ENCODE measurements at places on chromosomes 1 and 21.

GRCh38 chr1:158996998-158997397 lies 12.7 kb upstream of the IFI16 start:
- no peak for DNase-seq

DNA sequence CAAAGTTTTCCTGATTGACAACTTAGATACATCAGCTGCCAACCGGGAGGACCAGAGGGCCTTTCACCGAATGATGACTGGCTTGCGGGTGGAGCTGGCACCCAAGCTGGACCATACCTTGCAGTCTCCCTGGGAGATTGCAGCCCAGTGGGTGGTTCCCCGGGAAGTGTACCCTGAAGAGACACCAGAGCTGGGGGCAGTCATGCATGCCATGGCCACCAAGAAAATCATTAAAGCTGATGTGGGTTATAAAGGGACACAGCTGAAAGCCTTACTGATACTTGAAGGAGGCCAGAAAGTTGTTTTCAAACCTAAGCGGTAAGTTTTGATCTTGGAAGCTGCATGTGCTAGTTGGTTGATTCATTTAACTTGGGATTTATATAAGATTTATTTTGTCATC lies 18.2 kb downstream of the FAM20B start:
- DNase-seq: no peak

- no peak for DNase-seq
Observed at GRCh38 chr21:15667819-15668218, 62.0 kb upstream of the USP25 start.

DNA sequence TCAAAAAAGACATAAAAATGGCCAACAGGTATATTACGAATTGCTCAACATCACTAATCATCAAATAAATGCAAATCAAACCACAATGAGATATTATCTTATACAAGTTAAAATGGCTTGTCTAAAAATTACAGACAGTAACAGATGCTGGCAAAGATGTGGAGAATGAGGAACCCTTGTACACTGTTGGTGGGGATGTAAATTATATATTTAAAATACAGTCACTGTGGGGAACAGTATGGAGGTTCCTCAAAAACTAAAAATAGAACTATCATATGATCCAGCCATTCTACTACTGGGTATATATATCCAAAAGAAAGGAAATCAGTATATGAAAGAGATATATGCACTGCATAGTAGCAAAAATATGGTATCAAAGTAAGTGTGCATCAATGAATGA lies 1037.2 kb upstream of the B3GALT2 start:
- DNase-seq: no peak

DNA sequence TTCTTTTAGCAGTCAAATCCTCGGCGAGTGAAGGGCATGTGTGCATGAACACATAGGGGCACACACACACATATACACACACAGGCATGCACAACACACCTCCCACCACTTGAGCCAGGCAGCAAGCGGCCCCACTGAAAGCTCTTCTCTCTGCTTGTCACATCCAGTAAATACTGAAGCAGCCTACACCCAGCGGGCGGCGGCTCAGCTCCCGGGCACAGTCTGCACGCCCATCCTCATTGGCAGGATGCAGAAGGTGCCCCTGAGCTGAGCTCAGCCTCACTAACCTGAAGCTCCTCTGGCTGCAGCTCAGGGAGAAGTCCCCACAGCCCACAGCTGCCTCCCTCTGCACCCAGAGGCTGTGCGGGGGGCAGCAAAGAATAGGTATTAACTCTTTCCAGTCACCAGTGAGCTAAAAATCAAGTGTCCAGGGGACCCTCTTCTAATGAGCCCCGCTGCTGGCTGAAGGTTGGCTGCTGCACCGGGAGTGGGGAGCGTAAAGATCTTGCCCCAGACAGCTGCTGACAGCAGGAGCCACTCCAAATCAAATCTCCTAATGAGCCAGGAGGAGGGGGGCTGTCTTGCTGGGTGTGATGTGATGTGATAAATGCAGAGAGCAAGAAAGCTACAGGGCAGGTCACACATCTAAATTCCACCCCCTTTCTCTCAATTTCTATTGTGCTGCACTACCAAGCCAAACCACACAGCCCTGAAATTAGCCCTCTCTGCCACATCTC lies 12.5 kb downstream of the RGS8 start:
- no peak for DNase-seq

DNA sequence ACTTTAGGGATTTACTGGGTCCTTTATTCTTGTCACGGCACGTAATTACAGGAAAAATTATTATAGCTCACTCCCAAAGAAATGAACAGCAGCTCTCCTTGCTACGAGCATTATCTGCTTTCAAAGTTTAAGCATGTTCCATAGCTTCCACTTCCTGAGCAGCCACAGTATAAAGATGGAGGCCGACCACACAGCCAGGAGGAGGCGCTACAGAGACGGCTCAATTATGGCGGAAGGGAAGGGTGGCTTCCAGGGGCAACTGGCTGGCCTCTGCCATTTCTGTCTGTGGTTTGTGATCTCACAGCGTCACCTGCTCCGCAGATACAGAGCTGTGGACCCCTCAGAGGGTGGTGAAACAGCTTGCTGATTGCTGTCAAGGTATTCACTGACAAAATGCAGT lies 212.3 kb upstream of the GREM2 start:
- DNase-seq: no peak

GRCh38 chr1:59554752-59555151 lies 257.9 kb downstream of the FGGY start:
- DNase-seq: no peak

- no peak for DNase-seq
Observed at GRCh38 chr1:203742436-203742835, 22.5 kb upstream of the LAX1 start.

DNA sequence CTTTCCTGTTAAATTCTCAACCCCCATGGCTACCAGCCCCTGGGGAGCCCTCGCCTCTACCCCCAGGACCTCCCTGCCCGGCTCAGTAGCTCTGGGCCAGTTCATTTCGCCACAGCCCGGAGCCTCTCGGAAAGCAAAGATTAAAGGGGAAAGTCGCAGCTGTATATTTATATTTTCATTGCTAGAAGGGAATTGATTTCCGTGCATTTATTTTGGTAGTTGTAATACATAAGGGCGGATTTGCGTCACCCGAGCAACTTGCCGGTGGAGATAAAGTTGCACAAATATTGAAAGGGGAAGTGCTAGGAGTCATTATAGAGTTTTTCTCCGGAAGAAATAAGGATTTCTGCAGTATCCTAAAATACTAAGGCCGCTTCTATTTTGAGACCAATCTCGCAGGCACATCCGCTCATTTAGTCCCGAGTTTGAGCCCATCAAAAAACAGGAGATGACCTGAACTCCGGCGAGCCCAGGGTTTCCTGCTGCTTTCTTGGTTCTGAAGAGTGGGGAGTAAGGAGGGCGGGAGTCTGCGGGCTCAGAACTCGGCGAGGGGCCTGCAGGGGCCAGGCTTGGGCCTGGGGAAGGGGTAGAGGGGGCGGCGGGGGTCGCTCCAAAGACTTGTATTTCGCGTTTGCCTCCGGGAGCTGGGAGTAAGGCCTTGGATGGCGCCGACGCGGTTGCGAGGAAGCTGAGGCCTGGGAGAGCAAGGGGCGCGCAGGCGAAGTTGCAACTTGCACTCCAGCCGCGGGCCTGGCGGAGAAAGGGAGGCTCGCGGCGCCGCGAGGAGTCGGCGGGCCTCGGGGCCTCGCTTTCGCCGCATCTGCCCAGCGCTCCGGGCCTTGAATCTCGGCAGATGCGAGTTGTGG lies 2.5 kb upstream of the HLX start:
- DNase-seq: no peak

DNA sequence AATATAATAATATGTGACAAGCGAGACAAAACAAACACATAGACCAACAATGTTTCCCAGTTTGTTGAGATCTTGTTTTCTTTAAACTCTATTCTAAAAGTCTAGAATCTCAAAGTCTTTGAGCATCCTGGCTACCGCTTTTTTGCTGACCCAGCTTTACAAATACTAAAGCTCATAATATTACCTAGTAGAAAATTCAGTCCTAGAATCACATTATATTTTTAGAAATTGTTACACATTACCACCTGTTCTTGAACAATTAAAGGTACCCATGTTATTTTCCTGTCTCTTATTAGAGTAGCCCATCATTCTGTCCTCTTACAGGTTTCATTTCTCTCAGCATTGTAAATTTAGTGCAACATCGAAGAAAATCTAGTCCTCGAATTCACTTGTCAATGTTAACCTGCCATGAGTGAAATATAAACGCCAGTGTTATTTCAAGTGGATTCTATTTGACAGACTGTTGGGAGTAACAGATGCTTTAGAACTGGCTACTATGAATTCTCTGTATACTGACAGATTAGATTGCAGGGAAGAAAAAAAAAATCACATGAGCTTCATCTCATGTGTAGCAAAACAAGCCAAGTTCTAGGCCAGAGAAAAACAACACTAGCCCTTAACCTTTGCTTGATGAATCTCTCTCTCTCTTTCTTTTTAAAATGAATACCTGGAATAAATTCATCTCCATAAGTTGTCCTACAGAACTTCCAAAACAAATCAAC lies 851.2 kb upstream of the ADAMTS5 start:
- no peak for DNase-seq

GRCh38 chr1:81950037-81950436 lies 149.3 kb downstream of the ADGRL2 start:
- DNase-seq: no peak

DNA sequence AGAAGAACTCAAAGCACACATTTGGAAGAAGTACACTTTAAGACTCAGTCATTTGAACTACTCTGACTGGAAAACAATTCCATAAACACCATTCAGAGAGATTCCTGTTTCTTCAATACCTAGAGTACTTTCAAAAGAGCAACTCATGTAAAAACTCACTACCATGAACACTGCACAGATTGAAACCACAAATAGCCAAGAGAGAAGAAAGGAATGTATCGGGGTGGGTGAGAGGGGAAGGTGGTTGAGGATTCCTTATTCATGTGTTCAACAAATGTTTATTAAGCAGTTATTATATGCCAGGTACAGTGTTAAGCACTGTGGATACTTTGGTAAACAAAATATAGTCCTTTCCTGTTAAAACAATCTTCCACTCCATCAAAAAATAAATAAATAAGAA lies 64.7 kb downstream of the NRIP1 start:
- DNase-seq: no peak

- no peak for DNase-seq
Observed at GRCh38 chr1:99603699-99604560, 42.0 kb upstream of the PALMD start.

DNA sequence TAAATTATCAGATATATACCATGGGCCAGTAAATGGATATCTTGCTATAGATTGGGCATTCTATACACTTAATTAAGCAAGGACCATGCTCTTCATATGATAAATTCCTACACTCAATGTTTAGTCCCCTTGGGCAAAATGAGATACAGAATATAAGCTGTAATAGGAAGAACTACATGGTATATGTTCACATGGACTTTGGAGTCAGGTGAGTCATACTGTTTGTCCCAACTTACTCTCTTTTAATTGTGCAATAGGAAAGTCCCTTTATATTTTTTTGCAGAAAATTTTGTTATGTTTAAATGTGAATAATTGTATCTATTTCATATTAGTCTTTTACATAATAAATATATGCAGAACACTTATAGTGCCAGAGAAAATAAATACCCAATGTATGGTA lies 820.2 kb upstream of the ADAMTS5 start:
- no peak for DNase-seq

- no peak for DNase-seq
Observed at GRCh38 chr1:207486198-207486597, 9.8 kb upstream of the CR1 start.

GRCh38 chr1:111481387-111482221 lies 7.8 kb downstream of the C1orf162 start:
- DNase-seq: peak; percentile 16

GRCh38 chr1:71804140-71804539 lies 478.2 kb downstream of the NEGR1 start:
- DNase-seq: no peak

GRCh38 chr1:51310871-51311613 lies 19.3 kb downstream of the TTC39A start:
- no peak for DNase-seq

GRCh38 chr1:196209265-196209664 lies 399.0 kb downstream of the KCNT2 start:
- DNase-seq: no peak

GRCh38 chr1:203402629-203403337 lies 51.9 kb upstream of the FMOD start:
- no peak for DNase-seq

GRCh38 chr21:26385721-26386120 lies 187.4 kb downstream of the CYYR1 start:
- no peak for DNase-seq

DNA sequence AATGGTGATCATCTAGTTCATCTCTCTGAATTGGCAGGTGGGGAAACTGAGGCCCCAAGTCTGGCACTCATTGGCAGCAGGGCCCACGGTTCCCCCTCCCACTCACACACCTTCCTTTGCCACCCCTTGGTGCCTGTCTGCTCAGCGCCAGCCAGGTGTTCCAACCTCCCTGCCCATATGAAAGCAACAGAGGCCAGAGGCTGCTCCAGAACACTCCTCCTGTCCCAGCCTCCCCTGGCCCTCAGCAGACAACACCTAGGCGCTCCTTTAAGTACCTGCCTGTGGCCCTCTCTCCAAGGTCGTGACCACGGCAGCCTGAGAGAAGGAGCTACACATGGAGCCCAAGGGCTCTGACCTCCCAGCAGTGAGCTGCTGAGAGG lies 362.3 kb upstream of the VAMP3 start:
- DNase-seq: no peak

- no peak for DNase-seq
Observed at GRCh38 chr1:194929357-194929756, 1678.9 kb downstream of the KCNT2 start.

- no peak for DNase-seq
Observed at GRCh38 chr1:27257155-27257554, 22.7 kb downstream of the WDTC1 start.

GRCh38 chr1:161427733-161428516 lies 60.2 kb upstream of the CFAP126 start:
- DNase-seq: no peak

DNA sequence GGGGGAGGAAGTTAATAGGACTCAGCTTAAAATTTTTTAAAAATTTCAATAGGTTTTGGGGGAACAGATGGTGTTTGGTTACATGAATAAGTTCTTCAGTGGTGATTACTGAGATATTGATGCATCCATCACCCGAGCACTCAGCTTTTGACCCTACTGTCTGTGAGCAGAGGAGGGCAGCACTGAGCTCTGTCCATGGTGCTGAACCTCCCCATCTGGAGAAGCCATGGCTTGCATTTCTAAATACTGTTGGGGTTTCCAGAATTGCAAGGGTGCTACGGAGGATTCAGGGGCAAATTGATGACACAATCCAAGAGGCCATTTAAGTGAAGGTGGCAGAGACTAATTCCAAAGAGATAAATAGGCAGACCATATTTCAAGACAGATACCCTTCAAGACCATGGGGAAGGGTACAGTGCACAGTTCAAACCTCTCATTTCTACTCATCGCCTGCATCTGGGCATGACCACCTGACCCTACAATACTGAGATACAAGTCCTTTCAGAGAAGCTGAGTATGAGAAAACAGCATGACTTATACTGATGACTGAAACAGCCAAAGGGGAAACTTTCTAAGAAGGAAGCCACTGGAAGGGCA lies 17.2 kb downstream of the SYT2 start:
- DNase-seq: peak; percentile 31

GRCh38 chr1:30197639-30198450 lies 525.5 kb downstream of the MATN1 start:
- no peak for DNase-seq

Data from stimulated activated CD4-positive, alpha-beta T cell treated with anti-CD3 and anti-CD28 coated beads, Interleukin-15, amount 100 ng/mL, for 1 hour (primary cell).